ENCODE measurements at places on chromosomes 16 and 17.

DNA sequence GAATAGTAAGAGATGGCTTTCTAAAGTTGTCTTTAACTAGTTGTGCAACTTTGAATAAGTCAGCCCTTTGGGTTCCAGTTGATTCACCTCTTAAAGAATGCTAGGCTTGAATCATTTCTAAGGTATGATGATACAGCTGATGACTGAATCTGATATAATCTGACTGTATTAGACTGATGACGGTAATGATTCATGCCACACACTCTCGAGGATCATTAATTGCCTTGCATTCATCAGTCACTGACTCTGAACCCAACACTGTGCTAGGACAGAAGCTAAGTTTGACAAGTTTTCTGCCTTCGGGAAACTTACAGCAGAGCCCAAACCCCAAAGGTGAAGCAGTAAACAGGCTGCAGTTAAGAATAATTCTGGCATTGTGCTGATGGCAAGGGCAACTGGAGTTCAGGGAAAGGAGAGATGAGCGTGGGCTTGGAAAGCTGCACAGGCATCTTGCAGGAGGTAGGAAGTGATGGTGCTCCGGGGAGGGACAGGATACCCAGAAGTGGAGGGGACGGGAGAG is 25.8 kb downstream of the ASIC2 start:
- no peak for DNase-seq

DNA sequence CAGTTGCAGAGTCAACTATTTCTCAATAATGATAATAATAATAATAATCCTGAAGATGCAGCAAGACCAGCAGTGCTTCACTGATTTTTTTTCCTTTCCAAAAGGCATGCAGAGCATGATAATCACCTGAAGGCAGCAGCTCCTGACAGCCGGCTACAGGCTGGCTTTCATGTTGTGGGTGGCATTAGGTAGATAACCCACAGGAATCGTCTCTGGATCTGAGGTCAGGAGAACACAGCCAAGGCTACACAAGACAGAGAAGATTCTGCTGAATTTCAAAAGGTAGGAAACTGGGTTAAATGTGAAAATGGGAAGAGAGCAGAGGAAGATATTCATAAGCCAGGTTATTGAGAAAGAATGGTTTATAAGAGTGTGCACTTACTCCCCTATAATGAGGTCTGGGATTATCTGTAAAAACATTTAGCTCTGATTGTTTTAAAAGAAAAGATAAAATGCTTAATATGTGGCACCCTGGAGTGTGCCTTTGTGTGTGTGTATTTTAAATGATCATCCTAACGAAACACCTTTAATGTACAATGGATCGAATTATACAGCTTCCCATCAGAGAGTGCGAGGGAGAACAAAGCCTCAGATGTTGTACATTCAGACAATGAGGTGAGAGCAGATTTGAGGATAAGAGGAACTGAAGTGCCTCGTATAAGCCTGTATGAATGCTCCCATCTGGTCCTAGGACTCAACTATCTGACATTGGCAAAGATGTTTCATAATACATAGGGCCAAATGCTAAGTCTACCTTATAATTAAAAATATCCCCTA is 273.1 kb downstream of the PHKB start:
- DNase-seq, result no peak

DNA sequence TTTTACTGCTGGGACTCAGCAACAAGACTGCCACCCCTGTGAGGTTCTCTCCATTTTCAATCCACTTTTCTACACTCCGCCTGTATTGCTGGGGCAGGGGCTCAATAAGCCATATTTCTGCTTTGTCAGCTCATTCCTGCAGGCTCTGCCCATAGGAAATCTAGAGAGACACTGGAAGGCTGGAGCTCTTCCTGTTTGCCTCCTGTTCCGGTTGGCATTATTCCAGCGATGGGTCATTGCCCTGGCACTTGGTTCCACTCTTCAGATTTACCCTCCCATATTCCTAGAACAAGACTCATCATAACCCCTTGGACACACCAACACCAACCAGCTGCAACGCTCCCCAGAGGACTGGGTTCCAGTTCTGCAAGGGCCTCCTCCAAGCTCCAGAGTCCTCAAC is 210.4 kb downstream of the CA10 start:
- no peak for DNase-seq

- no peak for DNase-seq
These were observed 6.8 kb downstream of the FHOD1 start for GRCh38 chr16:67240506-67240905.

DNA sequence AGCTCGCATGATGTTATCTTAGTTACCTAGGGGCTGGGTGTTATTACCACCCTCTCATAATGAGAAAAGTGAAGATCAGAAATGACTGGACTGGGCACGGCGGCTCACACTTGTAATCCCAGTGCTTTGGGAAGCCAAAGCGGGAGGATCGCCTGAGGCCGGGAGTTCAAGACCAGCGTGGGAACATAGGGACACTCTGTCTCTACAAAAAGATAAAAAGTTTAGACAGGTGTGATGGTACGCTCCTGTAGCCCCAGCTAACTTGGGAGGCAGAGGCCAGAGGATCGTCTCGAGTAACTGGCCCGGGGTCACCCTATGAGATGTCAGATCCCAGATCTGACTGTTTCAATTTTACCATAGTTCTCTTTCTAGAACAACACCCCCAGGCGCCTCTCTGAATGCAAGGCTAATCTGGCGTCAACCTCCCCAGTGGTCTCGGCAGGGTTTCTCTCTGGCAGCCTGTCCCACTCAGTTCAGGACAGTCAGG is 1.9 kb upstream of the CCDC102A start:
- DNase-seq, result no peak

DNA sequence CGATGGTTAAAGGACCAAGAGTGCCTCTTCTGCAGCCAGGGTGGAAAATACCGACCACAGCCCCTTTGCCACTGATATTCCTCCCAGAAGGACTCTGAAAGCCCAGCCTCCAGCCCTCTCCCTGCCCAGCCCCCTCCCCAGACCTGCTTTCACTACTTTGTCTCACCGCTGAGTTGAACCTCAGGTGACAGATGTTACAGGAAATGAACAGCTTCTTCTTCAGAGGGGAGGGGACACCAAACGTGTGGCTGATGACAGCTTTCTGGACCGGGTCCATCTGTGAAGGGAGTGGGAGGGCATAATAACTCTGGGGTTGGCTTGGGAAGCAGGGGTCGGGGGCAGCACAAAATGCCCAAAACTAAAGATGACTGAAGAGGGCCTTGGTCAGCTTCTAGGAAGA is 14.2 kb downstream of the NKIRAS2 start:
- DNase-seq, result no peak

DNA sequence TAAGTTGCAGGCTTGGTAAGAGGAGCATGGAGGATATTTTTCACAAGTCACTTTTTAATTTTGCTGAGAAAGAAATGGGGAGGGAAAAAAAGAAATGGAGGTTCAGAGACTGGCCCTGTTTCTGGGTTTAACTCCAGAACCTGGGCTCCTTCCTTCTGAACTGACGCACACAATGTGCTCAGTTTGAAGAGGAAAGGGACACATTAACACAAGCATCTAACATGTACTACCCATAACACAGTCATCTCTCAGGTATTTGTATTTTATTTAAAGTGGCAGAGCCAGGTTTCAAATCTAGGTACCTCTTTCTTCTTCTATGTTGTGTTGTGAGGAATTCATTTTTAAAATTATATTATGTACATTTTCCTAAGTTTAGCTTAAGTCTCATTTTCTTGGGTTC is 5.3 kb upstream of the TMEM100 start:
- no peak for DNase-seq

- DNase-seq, result no peak
These were observed 3.3 kb downstream of the PMP22 start for GRCh38 chr17:15261802-15262290.

- DNase-seq, result no peak
These were observed 16.4 kb downstream of the KRT24 start for GRCh38 chr17:40687106-40687505.

GRCh38 chr17:2996810-2997670 is 66.4 kb downstream of the OR1D5 start:
- no peak for DNase-seq

- no peak for DNase-seq
These were observed 63.6 kb downstream of the MAF start for GRCh38 chr16:79536958-79537357.

- peak; percentile 33 for DNase-seq
These were observed 64.1 kb downstream of the PLD6 start for GRCh38 chr17:17141860-17142552.

DNA sequence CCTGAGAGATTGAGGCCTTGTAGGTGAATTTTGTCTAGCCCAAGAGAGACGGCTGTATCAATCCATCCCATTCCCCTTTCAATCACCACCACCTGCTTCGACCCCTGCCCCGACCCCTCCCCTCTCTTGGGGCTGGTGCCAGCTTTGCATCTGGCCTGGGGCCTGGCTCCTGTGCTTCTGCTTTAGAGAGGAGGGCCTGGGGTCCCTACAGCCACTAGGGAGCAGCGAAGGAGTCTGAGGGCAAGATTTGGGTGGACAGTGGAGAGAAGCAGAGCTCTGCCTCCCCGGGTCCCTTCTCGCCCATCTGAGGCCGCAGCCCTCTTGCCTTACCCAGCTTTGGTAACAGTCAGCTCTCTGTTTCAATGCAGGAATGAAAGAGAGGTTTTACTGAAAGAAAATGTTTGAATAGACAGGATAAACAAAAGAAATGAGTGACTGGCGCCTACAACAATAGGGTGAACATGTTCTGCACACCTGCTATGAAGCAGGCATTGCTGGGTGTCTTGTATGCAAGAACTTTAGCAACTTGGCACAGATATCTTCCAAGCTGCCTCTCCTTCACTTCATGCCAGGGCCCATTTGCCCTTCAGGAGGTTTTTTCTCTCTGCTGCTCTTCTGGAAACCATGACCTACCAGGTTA is 57.4 kb downstream of the SLC47A1 start:
- DNase-seq, result no peak

GRCh38 chr17:78774956-78775571 is 7.0 kb downstream of the CYTH1 start:
- peak; percentile 77 for DNase-seq

- DNase-seq, result no peak
These were observed 211.7 kb downstream of the FTO start for GRCh38 chr16:53915452-53916160.

Data from stimulated activated naive CD8-positive, alpha-beta T cell treated with anti-CD3 and anti-CD28 coated beads, Interleukin-15, amount 100 ng/mL, for 72 hours (primary cell).